Left cardiac atrium (tissue), 4 donors: ENCODE measurements at places on chromosomes 5 and 9.
A peak's percentile ranks its signal among the peaks of the same experiment; 100 is the strongest.

GRCh38 chr5:176596689-176597416 is 13.1 kb downstream of the GPRIN1 start:
- no peak for DNase-seq

DNA sequence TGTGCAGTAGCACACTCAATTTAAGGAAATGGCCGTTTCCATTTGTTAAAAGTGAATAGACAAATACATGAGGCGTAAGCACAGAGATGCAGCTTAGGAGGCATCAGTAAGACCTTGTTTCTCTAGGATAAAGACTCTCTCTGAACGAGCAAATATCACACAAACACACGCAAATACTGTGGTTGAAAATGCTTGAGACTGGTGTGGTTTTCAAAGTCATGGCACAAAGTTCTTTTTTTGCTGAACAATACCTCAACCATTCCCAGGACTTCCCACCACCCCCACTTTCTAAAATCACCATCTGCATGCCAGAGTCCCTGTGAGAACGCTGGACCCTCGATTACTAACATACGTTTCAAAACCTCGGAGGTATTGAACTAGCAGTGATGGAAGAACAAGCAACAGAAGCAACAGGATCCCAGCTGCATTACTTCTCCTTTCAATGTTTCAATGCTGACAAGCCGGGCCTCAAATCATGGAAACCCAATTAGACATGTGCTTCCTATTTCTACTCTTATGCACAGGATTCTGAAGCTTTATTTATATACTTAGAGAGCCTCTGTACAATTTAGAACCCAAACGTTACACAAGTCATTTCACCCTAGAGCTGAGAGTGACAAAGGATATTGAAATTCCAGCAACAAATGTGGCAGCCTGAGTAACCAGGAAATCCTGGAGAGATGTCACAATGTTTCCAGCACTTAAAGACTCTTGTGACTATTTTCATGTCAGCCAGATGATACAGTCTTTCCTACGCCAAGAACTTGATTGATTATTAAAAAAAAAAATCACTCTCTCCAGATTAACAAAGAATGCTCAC is 63.9 kb downstream of the CDC14B start:
- no peak for DNase-seq

DNA sequence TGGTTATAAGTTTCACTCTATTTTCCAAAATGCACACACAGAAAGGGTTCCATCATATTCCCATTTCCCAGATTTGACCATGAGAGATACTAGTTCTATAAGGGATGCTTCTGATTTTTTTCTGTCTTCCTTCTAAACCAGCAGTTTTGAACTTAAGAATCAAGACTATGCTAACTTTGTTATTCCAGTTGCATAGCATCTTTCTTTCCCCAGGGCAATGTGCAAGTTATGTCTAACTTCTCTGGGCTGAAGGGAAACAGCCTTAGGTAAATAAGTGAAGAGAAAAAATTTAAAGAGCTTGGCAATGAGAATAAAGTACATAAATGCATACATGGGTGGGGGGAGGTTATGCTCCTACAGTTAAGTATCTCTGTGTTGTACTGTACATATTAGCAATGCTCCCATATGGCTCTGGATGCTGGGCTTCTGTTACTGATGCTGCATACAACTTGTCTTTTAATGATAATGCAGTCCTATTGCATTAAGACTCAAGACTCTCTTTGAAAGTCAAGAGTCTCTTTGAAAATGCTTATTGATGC is 125.8 kb upstream of the SLC12A2 start:
- DNase-seq = no peak

GRCh38 chr5:173727839-173728778 is 111.7 kb upstream of the BOD1 start:
- no peak for DNase-seq

DNA sequence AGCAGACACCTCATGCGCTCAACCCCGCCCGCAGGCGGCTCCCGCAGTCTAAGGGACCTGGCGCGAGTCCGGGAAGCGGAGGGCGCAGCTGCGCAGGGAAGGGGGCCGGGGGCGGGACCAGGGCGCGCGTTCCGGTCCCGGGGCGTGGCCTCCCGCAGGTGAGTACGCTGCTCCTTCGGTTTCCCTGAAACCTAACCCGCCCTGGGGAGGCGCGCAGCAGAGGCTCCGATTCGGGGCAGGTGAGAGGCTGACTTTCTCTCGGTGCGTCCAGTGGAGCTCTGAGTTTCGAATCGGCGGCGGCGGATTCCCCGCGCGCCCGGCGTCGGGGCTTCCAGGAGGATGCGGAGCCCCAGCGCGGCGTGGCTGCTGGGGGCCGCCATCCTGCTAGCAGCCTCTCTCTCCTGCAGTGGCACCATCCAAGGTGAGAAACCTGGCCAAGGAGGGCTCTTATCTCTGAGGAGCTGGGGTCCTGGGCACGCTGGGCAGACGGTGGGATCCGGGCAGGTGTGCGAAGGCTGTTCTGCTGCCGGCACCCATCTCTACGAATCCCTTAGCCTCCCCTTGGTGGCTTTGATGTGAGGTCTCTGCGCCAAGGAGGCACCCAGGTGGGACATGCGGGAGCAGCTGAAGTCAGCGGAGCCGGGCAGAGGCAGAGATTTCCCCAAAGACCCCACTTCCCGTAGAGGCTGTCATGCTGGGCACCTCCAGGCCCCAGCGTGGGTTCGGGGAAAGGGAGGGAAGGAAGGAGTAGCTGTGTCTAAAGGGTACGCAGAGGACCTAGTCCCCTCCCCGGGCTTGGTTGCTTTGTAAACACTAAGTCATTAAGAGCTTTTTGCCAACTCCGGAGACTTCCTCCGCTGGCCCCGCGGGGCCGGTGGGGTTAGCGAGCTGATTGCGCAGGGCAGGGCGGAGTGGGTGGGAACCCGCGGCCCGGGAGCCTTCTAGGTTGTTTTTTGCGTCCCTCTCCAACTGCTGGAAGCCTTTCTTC is at the start of gene F2RL1:
TSS of gene F2RL1 (plus strand) at position 187 of the 988 bp plus-strand sequence. CDS start at position 340, 153 bp downstream.
- peak; percentile 61 for DNase-seq

GRCh38 chr5:342501-343460 is 21.3 kb downstream of the AHRR start:
- no peak for DNase-seq

GRCh38 chr9:124284237-124284831 is 26.6 kb downstream of the NEK6 start:
- no peak for DNase-seq

- no peak for DNase-seq
Measured at GRCh38 chr9:15982182-15982581, 429.3 kb downstream of the CCDC171 start.

DNA sequence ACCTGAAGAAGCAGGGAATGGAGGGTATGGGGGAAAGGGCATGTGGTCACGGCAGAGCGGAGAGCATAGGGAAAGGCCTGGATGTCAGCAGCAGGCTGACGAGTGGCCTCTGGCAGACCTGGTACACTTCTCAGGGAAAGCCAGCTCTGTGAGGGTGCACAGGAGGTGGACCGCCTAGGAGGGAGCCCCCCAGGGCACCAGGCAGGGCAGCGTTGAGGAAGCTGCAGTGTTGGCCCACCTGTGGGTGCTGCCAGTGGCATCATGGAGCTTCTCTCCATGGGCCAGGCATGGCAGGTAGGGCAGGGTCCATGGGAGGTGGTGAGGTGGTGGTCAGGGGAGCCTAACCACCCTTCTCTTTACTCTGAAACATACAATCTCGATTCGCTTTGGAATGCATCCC is 143.0 kb upstream of the PITX1 start:
- no peak for DNase-seq

- no peak for DNase-seq
Measured at GRCh38 chr9:15294604-15295003, 12.4 kb downstream of the TTC39B start.
